Substantia nigra (tissue), 51 donors: ENCODE measurements at places on chromosomes 11 and 22.
A peak's percentile ranks its signal among the peaks of the same experiment; 100 is the strongest.

GRCh38 chr11:47269829-47270305 is at the start of gene MADD:
TSS of gene MADD (plus strand) at chr11:47270133.
- DNase-seq, result peak; percentile 86

GRCh38 chr22:39315389-39315788 is 4.0 kb downstream of the RPL3 start:
- DNase-seq, result no peak

DNA sequence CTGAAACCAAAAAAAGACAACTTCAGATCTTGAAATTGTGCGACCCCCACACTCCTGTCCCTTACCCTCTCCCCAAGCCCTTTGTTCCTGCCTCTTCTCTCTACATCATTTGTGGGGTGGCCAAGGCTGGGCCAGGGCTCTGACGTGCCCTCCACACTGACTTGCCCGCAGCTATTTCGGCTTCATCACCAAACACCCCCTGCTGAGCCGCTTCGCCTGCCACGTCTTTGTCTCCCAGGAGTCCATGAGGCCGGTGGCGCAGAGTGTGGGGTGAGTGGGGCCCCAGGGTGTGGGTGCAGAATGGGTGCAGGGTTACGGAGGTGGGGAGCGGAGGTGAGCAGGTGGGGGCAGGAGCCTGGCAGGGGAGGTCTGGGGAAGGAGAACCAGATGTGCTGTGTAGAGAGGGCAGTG is 9.5 kb downstream of the MAPK8IP2 start:
- no peak for DNase-seq

- no peak for DNase-seq
Measured at GRCh38 chr22:27543460-27543859, 258.1 kb downstream of the MN1 start.

DNA sequence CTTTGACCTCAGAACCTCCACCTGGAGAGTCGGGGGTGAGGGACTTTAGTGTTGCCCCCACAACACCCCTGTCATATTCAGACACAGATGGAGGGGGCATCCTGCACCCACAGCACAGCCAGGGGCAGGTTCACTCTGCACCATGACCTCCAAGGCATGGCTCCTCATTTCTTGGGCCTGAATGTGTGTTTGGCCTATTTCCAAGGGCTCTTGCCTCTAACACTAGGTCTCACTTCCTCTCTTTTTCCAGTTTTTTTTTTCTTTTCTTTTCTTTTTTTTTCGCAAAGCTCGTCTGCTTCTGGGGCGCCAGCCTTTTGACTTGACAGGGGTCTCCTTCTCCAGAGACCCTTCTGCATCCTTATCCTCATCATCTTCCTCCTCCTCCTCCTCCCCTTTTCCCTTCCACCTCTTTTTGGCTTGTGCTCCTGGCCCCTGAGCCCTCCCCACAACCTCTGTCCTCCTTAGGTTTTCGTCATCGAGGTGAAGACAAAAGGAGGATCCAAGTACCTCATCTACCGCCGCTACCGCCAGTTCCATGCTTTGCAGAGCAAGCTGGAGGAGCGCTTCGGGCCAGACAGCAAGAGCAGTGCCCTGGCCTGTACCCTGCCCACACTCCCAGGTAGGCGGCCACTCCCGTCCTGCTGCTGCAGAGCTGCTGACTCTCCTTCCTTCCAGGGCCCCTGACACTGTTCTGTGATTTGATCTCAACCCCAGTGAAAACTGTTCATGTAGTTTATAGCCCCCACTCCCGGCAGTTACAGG is 3.8 kb downstream of the NCF4 start:
- DNase-seq, result no peak

GRCh38 chr11:16111690-16112089 is 244.7 kb downstream of the SOX6 start:
- DNase-seq, result no peak

- DNase-seq, result no peak
Measured at GRCh38 chr11:102488208-102488607, 35.6 kb upstream of the TMEM123 start.

- DNase-seq, result no peak
Measured at GRCh38 chr11:75189911-75190310, 39.0 kb downstream of the SLCO2B1 start.

DNA sequence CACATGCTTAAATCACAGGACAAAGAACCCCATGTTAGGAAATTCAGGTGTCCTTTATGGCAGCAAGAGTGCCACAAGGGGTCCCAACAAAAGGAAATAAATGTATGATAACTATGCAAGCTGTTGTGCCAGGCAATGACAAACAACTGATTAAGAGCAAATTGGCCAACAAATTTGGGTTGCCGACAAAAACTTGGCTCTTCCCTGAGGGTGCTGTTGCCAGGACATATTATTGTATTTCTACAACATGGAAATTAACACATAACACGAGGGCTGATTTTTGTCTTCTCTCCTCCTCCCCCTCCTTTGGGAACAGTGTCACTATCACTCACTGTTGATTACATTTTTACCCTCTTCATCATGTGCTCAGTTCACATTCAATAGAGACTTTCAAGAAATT is 56.0 kb downstream of the LRRC4C start:
- no peak for DNase-seq

GRCh38 chr11:117613521-117613920 is 183.5 kb downstream of the DSCAML1 start:
- DNase-seq, result no peak

GRCh38 chr11:115911613-115912346 is 407.6 kb upstream of the CADM1 start:
- no peak for DNase-seq

GRCh38 chr11:72220696-72221363 is 3.7 kb upstream of the INPPL1 start:
- DNase-seq, result no peak

- no peak for DNase-seq
Measured at GRCh38 chr11:111569476-111569875, 29.0 kb downstream of the LAYN start.

DNA sequence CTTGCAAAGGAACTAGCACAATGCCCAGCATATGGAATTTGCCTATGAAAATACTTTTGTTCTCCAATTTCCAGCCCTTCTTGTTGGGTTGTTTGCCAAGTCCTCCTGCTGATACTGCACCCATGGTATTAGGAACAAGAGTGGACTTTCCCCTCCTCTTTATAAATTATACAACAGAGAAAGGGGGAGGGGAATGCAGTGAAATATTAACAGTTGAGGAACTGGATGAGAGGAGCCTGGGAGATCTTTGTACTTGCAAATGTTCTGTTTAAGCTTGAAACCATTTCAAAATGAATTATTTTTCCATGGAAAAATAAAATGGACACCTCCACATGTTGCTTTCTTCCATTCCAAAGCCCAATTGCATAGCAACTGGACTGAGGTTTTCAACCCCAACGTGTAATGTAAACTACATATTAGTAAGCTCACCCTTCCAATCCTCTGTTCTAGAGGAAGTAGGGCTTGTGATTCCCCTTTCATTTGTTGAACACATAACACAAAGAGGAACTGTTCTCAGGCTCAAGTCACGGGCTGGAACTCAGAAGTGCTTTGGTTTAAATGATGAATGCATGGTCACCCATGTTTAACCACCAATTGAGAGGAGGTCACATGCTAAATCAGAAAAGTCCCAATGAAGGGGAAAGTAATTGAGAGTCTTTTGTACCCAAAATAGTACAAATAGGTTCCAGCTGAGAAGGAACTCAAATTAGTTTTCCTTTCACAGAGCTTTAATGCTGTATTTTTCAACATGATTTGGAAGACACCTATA is 66.2 kb upstream of the ZC3H12C start:
- peak; percentile 28 for DNase-seq

GRCh38 chr11:18245396-18245795 is 3.1 kb downstream of the SAA2 start:
- DNase-seq, result no peak

- DNase-seq, result no peak
Measured at GRCh38 chr11:863910-864827, 21.5 kb downstream of the TSPAN4 start.

DNA sequence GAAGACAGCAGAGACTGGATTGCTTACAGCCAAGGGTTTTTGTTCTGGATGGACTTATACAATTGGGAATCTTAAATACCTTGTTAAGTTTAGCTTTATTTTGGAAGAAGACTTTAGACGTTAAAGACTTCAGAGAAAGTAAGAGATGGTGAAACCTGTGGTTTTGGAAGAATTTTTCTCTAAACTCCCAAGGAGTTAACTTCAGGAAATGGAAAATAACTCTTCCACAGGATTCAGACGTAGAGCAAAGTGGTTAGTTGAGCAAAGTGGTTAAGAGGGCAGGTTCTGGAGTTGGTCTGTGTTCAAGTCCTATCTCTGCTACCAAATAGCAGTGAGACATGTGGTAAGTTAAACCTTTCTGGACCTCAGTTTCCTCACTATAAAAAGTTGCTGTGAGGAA is 12.8 kb downstream of the PITPNB start:
- DNase-seq, result no peak

DNA sequence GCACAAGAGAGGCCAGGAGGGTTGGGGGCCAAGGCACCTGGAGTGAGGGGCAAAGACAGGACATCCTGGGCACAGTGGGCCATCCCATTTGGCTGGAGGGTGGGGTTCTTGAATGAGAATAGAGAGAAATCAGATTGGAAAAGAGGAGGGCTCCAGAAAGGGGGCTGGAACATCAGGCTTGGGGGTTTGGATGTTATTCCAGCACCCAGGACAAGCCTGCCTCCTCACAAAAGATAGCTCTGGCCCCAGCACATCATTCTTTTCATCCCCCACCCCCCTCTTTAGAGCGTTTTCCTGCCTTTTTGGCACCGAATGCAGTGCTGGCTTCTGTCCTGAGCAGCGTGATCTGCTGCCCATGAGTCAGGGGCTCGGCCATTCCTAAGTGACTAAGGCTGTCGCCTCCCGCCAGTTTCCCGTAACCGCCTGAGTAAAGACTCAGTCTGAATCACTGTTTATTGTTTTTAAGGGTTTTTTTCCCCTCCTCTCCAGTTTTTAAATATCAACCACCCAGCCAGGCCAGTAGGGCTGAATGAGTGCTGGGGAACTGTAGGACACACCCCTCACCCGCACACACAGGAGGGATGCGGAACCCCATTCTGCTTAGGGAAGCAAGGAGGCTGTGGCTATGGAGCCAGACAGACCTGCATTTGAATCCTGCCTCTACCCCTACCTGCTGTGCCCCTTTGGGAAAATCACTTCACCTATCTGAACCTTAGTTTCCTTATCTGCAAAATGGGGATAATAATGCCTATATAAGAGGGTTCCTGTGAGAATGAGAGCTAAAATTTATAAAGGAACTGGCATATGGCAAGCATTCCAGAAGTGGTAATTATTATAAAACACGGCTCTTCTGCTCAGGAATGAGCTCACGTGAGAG is 32.4 kb upstream of the NAV2 start:
- DNase-seq, result peak; percentile 15

DNA sequence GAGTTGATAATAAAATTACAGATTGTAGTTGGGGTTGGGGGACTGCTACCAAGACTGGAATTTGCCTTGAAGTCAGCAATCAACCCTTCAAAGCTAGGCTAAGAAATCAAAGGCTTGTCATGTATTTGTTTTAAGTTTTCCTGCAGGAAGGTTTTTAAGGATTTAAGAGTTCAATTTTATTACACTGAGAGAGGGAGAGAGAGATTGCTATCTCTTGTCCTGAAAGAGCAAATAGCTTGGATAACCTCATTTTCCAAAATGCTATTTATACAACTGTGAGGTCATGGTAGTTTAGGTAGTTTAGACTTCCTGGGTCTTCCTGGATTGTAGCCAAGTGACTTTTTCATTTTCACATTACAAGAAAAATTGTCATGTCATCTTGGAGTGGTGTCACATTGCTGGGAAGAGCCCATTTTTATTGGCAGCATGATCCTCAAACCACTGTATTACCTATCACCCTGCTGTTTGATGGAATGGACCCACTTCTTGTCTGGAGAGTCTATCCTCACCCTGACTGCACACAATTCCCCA is 10.1 kb upstream of the PRSS23 start:
- DNase-seq, result no peak

DNA sequence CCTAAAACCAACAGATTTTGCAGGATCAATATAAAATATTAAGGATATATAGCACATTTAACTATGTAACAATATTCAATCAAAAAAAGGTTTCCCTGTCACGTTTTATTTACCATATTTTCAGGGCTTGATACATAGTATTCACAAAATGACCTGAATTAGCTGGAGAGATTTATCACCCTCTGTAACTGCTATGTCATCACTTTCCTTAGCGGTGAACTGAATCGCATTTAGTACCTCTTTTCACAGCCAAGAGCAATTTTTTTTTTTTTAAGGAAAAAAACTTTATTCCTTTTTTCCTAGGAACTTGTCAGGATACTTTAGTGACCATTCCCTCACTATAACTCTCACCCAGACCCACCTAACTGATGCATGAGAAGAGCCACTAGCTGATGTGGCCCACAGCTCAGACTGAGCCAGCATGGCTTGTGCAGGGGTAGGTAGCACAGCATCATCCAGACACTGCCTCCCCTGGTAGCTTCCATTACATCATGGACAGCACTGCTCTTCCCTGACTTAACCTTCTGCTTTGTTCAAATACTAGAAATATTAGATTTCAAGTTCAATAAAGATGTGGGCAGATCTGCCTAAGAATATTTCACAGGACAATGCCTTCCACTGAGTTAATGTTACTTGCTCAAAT is 17.0 kb upstream of the GPR83 start:
- no peak for DNase-seq
